ENCODE measurements at places on chromosomes 1 and 21.

- no peak overlapping the region for H3K27ac ChIP-seq
- H3K36me3 ChIP-seq = no peaks in the 10 kb centered on the region
- no peak for DNase-seq
Measured at GRCh38 chr1:89890085-89890752, 69.4 kb downstream of the LRRC8D start.

DNA sequence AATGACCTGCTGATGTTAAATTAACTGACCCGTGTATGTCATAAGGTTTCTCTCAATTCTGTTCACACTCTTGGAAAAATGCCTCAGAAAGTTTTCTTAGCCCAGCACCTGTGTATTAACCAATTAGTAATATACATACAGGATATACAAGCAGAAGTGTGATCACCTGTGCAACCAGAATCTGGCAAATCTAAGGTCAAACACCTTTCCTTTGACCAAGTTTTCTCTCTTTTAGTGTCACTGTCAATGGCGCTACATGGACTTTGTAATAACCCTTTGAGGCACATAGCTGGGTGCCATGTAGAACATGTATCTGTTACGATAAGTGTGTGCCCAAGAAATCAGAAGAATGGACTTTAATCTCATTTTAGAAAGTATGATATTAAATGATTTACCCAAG, 1.1 kb downstream of the NCSTN start:
- H3K4me3 ChIP-seq = peak overlapping the region; percentile 94
- H3K27me3 ChIP-seq = no peaks in the 10 kb centered on the region
- no peaks in the 10 kb centered on the region for H3K36me3 ChIP-seq
- H3K4me1 ChIP-seq = peaks cover 9% of the 10 kb centered on the region

DNA sequence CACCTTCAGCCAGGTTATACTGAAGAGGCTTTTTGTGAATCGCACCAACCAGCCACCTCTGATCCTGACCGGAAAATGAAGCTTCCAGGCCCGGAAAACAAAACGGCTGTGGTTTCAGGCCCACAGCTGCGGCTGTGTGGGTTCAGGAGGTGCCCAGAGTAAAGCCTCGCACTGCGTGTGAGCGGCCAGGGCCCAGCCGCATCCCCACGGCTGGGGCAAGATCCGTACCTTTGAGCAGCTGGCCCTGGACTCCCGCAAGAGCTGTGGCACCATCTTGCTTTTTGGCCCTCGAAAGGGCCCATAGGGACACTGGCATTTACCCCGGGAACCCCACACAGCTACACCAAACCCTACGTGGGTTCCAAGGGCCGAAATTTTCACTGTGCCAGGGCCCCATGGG, 63.0 kb downstream of the GLUL start:
- no peak overlapping the region for H3K4me3 ChIP-seq
- DNase-seq = no peak
- no peak overlapping the region for H3K27ac ChIP-seq
- H3K4me1 ChIP-seq = no peaks in the 10 kb centered on the region
- no peaks in the 10 kb centered on the region for H3K27me3 ChIP-seq

DNA sequence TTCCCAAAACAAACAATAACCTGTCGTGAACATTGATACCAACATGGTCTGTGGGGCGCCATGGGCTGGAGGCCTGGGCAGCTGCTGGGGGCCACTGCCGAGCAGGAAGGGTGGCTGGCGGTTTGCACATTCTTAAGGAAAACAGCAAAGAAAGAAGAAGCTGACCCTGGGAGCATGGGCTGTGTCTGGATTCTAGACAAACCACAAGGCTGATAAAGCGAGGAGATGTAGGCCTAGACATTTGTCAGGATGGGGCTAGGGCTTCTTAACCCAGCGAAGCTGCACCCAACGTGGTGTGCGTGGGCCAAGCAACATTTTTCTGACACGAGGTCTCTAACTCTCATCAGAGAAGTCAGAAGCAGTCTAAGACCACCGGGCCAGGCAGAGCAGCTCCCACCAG, 322.1 kb upstream of the VAMP3 start:
- no peak overlapping the region for H3K27ac ChIP-seq
- H3K4me3 ChIP-seq = no peak overlapping the region
- H3K36me3 ChIP-seq = no peaks in the 10 kb centered on the region
- H3K27me3 ChIP-seq = peaks cover 88% of the 10 kb centered on the region
- H3K4me1 ChIP-seq = no peaks in the 10 kb centered on the region

DNA sequence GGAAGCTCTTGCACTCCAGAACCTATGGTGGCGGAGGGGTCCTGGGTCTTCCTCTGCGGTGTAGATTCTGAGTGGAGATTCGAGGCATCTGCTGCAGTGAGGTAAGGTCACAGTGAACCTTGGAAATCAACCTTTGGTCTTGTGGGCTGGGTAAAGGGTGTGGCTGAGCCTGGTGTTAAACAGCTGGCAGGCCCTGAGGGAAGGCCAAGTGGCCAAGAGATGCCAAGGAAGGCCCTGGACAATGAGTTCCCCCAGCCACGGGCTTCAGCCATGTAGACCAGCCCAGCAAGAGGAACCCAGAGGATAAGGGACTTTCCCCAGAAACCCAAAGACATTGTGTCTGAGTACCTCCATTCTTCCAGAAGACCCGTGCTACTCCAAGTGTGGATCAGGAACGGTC, 137.2 kb upstream of the ETS2 start:
- peaks cover 3% of the 10 kb centered on the region for H3K27me3 ChIP-seq
- H3K4me3 ChIP-seq = no peak overlapping the region
- H3K4me1 ChIP-seq = no peaks in the 10 kb centered on the region
- H3K27ac ChIP-seq = no peak overlapping the region
- no peaks in the 10 kb centered on the region for H3K36me3 ChIP-seq
- DNase-seq = no peak

DNA sequence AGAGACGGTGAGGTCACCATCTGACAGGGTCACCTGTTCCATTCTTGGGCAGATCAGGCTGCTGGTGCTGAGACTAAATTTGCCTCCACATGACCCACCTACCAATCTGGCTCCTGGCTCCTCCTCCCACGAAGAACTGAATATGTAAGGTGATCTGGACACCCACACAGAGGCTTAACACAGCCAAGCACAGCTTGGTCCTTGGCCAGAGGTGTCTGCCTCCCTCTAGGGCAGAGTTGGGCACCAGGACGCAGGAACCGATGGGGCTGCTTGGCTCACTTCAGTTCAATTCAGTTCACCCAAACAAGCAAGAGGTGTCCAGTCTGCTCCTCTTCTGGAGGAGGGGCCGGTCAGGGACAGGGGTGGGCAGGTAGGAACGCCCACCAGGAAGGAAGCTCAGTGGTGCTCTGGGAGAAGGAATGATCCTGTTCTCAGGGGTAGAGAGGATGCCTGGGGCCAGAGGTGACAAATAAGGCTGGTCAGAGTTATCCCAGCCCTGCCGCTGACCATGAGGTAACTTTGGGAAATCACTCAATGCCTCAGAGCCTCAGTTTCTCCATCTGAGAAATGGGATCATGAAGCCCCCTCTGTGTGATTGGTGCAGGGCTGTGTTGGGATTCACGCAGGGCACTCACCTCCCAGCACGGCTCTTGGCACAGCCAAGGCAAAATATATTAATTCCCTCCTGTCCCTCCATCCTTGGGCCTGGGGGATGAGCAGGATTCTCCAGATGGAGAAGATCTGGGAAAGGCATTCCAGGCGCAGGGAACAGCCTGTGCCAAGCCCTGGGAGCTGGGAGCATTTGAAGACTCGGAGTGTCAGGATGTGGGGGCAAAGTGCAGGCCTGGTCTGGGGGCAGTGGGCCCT, 284.5 kb downstream of the PTPRU start:
- no peak for DNase-seq
- H3K27ac ChIP-seq = no peak overlapping the region
- H3K4me3 ChIP-seq = no peak overlapping the region

DNA sequence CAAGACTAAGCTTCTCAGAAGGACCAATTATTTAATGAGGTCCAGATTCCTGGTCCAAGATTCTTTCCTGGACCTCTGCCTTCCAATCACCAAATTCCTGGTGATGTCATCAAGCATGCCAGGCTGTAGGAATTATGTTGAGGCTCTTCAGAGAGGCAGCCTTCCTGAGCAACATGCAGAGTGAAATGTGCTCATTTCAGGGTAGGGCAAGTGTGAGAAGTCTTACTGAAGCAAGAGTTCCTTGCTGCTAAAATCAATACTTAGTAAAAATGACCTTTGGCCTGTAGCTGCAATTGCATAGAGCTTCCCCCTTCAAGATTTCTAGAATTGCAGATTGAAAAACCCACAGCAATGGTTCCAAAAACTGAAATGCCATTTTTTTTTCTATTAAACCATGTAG, 31.7 kb upstream of the BCAR3 start:
- H3K27ac ChIP-seq = no peak overlapping the region
- H3K4me3 ChIP-seq = no peak overlapping the region
- 0 out of 2 replicates have a peak, but pooled peaks cover 4% of the 10 kb centered on the region for H3K4me1 ChIP-seq
- no peaks in the 10 kb centered on the region for H3K36me3 ChIP-seq
- no peaks in the 10 kb centered on the region for H3K27me3 ChIP-seq
- no peak for DNase-seq

DNA sequence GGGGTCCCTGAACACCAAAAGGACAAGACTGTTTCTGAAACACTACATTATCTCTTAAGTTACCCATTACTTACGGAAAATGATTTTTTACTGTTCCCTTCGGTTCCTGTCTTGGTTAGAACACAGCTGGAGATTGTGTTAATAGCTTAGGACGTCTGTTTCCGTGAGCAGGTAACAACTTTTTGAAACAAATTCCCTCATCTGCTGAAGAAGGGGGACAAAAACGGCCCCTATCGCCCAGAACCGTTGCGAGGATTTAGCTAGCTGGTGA, 67.8 kb downstream of the SLC35A3 start:
- H3K4me3 ChIP-seq = peak overlapping the region; percentile 76
- H3K27me3 ChIP-seq = no peaks in the 10 kb centered on the region
- H3K36me3 ChIP-seq = no peaks in the 10 kb centered on the region
- H3K4me1 ChIP-seq = no peaks in the 10 kb centered on the region
- no peak for DNase-seq

DNA sequence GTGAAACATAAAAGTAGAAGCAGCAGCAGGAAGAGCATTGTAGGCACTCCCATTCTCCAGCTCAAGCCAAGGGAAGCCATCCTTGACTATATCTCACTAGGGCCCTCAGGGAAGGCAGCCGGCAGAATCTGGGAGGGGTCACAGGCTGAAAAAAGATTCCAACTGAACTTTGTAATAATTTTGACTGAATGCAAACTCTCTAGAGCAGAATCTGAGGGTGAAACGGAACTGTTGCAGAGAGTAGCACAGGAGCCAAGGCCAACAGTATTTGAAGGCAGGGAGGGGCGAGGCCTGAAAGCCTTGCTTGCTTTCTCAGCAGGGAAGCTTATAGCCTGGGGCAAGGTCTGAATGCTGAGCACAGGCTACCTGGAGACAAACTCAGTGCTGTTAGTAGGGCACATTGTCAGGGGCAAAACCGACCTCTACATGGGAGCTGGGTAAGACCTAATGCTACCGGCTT, 180.6 kb downstream of the COL24A1 start:
- H3K27ac ChIP-seq = no peak overlapping the region
- H3K27me3 ChIP-seq = no peaks in the 10 kb centered on the region

DNA sequence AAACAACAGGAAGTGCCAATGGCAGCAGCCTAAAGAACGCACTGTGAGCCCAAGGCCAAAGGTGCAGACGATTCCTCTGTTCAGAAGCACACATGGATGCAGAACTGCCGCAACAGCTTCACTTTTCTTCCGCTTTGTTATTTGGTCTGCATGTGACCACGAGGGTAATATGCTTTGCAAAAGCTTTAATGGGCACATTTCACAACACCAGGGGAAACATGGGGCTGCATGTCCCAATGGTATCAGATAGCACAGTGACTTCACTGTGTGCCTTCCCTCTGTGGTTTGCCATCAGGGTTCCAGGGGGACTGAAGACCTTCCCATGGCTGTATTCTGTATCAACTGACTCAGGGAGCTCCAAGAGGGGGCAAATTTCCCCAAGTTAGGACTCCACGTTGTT, 28.3 kb downstream of the THAP3 start:
- no peaks in the 10 kb centered on the region for H3K4me1 ChIP-seq
- 0 out of 2 replicates have a peak, but pooled peaks cover 8% of the 10 kb centered on the region for H3K36me3 ChIP-seq
- H3K4me3 ChIP-seq = no peak overlapping the region
- no peak overlapping the region for H3K27ac ChIP-seq
- no peak for DNase-seq
- H3K27me3 ChIP-seq = no peaks in the 10 kb centered on the region

DNA sequence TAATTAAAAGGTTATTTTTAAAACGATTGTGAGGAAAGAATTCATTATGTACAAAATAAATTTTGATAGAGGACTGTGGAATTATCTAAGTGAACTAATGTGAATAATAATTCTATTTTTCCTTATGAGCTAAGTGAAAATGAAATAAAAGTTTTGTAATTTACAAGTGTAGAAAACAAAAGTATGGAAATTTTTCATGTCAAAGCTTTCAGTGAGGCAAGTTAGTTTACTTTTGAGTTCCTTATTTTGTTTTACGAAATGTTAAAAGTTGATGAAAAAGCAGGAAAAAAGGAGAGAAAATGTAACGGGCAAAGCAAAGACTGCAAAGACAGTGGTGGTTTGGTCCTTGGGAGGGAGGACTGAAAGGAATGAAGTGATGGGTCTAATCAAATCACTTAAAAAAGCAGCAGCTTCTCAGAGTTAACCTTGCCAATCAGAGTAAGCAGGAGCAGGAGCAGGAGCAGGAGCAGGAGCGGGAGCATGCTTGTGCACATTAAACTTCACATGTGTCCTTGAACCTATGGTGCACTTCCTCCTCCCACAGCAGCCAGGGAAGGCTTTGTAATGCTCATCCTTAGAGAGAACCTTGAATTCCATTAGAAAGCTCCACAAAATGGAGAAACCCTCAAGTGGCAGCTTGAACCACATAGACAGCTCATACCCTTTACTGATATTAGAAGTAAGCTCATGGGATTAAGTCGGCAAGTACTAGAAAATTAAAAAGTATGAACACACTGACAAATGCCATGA, 133.4 kb downstream of the LHX4 start:
- no peaks in the 10 kb centered on the region for H3K27me3 ChIP-seq
- no peaks in the 10 kb centered on the region for H3K36me3 ChIP-seq
- DNase-seq = no peak
- H3K4me1 ChIP-seq = no peaks in the 10 kb centered on the region
- no peak overlapping the region for H3K27ac ChIP-seq

- no peak overlapping the region for H3K27ac ChIP-seq
- no peak for DNase-seq
- H3K36me3 ChIP-seq = no peaks in the 10 kb centered on the region
- no peaks in the 10 kb centered on the region for H3K4me1 ChIP-seq
- no peak overlapping the region for H3K4me3 ChIP-seq
- H3K27me3 ChIP-seq = no peaks in the 10 kb centered on the region
Measured at GRCh38 chr21:46468108-46468774, 9.6 kb downstream of the DIP2A start.

GRCh38 chr1:219467524-219467923, 145.4 kb downstream of the ZC3H11B start:
- H3K36me3 ChIP-seq = no peaks in the 10 kb centered on the region
- no peaks in the 10 kb centered on the region for H3K27me3 ChIP-seq
- H3K4me1 ChIP-seq = peaks cover 7% of the 10 kb centered on the region
- no peak overlapping the region for H3K27ac ChIP-seq
- DNase-seq = no peak

Data from MM.1S (cell line).